A172 (cell line): ENCODE measurements at places on chromosomes 13 and 19.
A peak's percentile ranks its signal among the peaks of the same experiment; 100 is the strongest.

- no peak for DNase-seq
Measured at GRCh38 chr13:43445668-43446067, 341.1 kb downstream of the ENOX1 start.

DNA sequence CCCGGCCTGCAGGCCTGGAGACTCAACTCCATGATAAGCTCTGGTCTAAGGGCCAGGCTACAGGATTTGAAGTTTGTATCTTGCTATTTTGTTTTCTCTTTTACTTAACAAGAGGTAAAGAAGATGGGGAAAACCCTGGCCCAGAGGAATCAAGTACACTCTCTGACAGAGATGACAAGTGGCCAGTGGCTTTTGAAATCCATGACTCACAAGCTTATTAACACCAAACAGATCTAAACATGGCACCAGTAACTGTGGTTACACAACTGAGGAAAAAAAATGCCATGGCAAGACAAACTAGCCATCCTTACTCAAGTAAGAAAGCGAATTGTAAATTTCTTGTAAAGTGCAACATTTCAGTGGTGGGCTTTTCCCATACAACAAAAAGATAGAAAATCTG lies 72.6 kb upstream of the SERTM1 start:
- DNase-seq, result no peak

- DNase-seq, result peak; percentile 70
Measured at GRCh38 chr19:41934849-41935374, 6.7 kb upstream of the ERFL start.

GRCh38 chr19:17766543-17767131 lies 15.4 kb downstream of the FCHO1 start:
- peak; percentile 81 for DNase-seq

GRCh38 chr13:74204602-74205312 lies 70.6 kb upstream of the KLF12 start:
- peak; percentile 27 for DNase-seq

DNA sequence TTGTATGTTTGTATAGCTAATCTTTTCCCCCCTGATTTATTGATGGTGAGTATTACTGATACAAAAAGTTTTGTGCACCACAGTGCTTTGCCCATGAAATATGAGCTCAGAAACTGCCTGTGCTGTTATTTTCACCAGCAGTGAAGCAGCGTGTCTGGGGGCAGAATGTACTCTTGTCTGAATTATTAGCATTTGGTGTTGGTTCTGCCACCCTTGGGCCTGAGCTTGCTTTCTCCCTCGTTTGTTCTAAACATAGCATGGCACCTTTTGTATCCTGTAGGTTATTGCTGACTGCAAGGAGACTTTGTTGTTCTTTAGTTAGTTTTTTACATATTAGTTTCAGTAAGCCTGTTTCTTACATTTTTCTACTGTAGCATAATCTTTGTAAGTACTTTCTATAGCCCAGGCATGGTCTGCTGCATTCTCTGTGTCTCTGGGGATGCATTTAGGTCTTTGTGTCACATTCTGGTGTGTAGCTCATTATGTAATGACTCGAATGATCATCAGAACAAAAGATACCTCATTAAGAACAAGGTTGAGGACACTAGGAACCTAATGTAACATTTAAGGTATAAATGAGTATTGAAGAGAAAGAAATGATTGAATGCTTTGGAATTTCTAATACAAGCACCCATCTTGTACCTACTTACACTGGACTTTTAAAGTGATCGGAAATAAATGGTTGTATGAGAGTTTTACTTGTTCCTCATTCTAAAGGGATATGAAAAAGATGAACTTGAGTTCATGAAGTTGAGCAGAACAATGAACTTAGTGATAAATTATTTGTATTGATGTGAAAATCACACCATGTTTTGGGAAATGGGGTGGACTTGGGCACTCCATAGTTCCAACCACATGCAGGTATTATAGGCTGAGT lies 50.3 kb upstream of the GPI start:
- no peak for DNase-seq

DNA sequence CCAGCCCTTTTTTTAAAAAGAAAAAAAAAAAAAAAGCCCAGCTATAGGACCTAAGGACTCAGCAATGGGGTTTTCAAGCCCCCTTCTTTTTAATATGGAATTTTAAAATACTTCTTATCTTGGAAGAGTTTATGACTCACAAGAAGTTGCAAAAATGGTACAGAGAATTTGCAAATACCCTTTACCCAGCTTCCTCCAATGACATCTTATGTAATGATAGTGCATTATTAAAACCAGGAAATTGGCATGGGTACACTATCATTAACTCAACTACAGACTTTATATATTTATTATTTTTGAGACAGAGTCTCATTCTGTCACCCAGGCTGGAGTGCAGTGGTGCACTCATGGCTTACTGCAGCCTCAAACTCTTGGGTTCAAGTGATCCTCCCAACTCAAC lies 16.1 kb downstream of the TMEM38A start:
- DNase-seq, result no peak

DNA sequence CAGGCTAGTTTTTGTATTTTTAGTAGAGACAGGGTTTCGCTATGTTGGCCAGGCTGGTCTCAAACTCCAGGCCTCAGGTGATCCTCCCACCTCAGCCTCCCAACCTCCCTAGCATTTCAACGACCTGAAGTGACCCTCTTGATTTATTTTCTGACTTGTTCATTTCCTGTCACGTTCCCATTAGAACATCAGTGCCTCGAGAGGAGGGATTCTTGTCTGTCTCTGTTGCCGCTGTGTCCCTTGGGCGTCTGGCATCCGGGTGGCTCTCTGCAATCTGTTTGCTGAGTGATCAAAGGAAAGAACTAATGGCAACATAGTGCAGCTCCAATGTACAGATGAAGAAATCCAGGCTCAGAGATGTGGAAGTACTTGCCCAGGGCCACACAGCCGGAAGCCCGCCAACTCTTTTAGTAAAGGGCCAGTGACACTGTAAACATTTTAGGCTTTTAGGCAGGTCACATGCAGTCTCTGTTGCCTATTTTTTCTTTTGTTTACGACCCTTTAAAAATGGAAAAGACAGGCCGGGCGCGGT lies 47.5 kb downstream of the NFIC start:
- peak; percentile 53 for DNase-seq

GRCh38 chr13:20127562-20128458 lies 33.0 kb downstream of the GJA3 start:
- DNase-seq, result no peak

GRCh38 chr19:4969772-4970531 lies 1.0 kb downstream of the KDM4B start:
- DNase-seq, result no peak

DNA sequence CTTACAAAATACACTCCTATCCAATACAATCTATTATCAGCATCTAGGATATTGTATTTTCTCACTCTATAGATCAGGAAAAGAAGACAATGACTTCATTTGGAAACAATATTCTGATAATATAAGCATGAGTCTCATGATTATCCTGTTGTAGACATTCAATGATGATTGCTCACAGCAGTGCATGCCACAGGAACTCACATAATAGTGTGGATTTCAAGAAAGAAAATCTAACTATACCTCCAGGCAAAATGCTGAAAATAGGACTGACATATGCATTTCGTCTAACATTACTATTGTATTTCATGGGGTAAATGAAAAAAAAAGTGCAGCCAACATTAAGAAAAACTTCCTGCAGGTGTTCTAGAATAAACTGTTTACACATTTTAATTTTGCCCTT lies 122.6 kb downstream of the POSTN start:
- DNase-seq, result no peak

- DNase-seq, result peak; percentile 33
Measured at GRCh38 chr19:37699057-37699456, 20.5 kb downstream of the ZNF607 start.

- no peak for DNase-seq
Measured at GRCh38 chr13:93413972-93414717, 187.5 kb downstream of the GPC6 start.

GRCh38 chr19:44356383-44357111 lies at the start of gene ZNF112:
TSS of gene ZNF112 (minus strand) at chr19:44356680. CDS start at chr19:44340539, 16,141 bp downstream.
- peak; percentile 89 for DNase-seq

DNA sequence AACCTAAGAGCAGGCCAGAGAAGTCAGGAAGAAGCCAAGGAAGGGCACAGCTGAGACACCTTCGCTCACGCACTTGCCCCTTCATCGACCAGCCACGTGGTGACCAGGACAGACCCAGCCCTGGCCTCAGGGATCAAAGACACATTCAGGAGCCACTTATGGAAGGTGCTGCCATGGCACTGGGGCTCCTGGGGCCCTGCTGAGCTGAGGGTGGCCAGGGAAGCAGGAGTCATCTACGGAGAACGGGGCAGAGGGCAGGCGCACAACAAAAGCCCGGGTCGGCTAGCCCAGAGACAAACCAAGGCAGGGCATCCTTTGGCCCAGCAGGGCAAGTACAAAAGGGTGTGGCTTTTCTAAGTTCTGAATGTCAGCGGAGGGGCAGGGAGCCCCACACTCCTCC lies 2.3 kb downstream of the PLPP2 start:
- DNase-seq, result no peak

DNA sequence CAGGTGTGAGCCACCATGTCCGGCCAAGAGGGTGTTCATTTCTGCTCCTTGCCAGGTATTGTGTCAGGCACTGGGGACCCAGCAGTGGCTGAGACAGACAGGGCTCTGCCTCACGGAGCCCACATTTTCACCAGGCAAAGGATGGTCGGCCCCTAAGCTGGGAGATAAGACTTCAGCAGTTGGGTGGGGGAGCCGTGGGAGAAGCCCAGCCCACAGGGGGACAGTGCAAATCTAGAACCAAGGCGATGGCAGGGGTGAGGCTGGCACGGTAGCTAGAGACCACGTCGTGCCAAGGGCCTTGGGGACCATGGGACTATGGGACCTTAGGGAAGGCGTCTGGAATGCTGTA lies 8.3 kb downstream of the LSR start:
- no peak for DNase-seq
